ENCODE measurements at places on chromosomes 1 and 21.

DNA sequence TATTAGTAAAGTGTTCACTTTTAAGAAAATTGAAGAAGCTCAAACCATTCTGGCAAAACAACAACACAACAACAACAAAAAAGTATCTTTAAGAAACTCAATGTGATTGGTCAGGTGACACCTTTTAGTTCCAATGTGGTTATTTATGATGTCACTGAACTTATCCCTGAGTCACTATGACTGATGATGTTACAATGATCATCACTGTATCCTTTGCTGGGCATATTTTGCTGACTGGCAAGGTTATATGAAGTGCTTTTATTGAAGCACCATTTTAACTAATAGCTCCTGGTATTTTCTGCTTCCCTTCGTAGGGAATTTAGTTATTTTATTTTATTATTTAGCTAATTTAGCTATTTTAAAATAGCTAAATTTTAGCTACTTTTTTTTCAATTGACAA, at the start of gene TEX50:
TEX50 (plus strand) TSS at position 223 of the 400 bp plus-strand sequence. CDS start 184 bp downstream, outside the sequence.
- DNase-seq = no peak

DNA sequence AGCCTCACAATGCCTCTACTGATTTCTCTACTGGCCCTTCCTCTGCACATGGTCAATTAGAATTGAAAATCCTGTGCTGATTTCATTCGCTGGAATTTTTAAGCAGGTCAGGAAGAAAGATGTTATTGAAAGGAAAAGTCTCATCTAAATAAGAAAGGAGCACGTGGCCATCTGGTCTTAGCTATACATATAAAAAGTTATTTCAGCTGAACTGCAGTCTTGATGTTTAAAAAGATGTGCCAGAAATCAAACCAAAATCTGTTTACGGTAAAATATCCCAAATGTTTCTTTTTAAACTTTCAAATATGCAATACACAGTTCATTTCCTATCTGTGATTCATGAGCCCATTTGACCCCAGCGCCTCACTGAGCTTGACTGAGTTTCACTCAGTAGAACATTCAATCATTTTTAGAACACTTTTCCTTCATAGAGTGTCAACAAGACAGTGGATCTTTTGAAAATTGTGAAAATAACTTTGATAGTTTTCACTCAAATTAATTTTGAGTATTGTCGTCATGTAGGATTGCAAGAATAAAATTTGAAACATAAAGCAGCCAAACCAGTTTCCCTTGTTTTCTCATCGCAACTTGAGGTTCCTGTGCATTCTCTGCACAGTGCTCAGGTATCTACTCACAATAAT, 293.6 kb downstream of the PTPRC start:
- no peak for DNase-seq

DNA sequence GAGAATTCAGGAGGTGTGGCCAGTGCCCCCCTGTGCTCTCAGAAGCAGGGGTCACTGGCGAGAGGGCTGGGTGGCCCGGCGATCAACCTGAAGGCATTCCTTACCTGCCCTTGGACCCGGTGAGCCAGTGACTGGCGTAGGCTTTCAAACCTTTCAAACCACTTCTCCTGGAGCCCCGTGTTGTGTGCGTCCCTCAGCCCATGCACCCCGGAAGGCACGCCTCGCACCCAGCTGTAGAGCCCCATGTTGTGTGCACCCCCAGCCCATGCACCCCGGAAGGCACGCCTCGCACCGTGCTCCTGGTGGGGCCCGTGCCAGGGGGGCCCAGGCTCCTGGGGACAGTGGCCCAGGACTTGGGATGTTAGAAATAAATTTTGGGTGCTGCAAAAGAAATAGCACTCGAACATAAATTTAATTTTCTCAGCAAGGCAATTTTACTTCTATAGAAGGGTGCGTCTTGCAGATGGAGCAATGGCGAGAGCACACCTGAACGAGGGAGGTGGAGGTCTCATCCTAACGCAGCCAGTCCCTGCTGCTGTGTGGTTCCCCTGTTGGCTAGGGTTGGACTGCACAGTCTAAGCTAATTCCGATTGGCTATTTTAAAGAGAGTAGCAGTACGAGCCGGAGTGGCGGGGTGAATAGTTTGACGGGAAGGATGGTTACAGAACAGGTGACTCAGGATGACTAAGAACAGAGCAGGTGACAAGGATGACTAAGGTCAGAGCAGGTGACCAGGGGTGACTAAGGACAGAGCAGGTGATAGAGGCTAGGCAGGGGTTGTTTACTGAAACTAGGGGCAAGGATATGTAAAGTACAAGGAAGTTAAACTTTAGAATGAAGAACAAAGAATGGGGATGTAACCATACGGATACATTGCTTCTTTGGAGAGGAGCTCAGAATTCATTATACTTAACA, 47.4 kb downstream of the PRKCZ start:
- no peak for DNase-seq

DNA sequence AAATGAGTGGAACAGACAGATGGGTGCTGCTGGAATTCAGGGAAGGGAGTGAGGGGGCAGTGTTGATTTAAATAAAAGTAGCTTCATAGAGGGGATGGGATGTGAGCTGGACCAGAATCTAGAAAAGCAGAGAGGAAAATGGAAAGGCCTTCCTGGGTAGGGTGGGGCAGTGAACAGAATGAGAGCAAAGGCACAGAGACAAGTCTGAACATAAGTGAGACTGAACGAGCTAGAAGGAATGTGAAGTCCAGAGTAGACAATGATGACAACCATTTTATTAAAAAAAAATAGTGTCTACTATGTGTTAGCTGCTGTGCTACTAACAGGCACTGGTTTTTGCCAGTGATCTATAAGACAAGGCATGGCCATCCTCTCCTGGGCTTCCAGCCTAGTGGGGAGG, 36.0 kb downstream of the ELK4 start:
- no peak for DNase-seq

- DNase-seq = no peak
Measured at GRCh38 chr1:219945795-219946194, 17.4 kb upstream of the SLC30A10 start.

GRCh38 chr1:6984536-6984935, 199.3 kb downstream of the CAMTA1 start:
- no peak for DNase-seq

DNA sequence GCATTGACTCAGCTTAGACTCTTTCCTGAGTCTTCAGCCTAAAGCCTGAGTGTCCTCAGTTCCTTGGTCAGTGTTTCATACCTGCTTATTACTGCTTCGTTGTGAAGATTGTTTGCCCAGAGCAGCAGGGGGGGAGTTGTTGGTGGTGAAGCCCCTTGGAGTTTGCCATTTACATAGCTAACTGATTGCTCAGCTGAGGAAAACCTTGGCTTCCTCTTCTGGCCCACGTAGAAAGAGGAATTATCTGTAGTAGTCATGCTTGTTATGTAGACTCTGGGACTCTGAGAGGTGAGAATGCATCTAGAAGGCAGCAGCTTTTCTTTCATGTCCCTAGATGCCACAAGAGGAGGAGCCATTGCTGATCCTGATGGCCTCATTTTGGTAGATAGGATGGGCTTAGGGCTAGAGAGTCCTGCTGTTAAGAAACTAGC, 125.9 kb downstream of the MAST2 start:
- no peak for DNase-seq

GRCh38 chr1:59150577-59151386, 146.1 kb upstream of the FGGY start:
- DNase-seq = peak; percentile 79

DNA sequence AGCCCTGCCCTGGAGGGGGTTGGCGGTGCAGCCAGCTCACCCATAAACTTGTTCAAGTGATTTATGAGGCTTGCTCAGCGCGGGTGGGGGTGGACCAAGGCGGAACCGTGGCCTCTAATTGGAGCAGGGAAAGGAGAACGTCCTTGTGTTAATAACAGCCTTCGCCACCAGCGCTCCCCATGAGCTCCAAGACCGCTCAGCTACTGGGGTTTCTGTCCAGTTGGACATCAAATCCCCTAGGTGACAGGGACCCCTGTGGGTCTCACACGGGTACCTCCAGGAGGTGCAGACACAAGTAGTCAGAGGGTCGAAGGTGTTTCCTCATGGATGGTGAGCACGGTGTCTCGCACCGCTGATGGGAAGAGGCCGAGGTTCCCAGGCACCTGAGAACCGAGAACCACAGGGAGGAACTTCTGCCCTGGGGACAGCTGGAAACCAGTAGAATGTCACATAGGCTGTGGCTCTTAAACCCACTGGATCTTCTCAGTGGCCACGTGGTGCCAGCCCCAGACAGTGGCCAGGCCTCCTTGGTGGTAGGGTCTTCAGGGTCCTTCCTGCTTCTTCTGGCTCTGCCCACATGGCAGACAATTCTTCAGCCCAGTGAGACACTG, 3.7 kb upstream of the ACTRT2 start:
- no peak for DNase-seq

DNA sequence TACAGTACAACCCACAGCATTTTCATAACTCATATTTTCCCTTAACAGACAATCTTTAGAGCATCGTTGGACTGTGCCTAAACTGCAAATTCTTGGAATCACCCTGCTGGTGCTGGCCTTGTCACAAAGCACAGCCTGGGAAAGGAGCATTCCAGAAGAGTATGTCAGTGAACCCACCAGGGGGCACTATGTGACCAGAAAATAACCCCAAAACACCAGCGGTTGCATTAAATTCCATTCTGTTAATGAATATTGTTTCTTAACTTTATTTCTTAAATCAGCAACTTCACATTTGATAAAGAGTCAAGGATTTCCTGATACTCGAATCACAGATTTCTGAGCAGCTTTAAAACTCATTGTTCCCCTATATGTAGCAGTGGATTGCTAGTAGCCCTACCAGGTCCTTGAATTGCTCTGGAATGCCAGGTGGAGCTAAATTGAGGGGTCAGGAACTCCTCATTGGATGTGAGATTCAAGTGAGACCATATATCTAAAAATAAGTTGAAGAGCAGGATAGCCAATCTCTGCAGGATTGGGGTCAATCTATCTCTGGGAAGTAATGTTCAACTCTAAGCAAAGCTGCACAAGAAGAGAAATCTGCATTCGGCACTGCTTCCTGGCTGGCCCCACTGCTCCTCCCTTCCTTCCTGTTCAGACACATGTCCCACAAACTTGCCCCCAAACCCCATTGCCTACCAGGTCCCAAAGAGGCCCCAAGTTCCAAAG, 12.7 kb upstream of the RAB4A start:
- peak; percentile 53 for DNase-seq

GRCh38 chr1:56399795-56400194, 179.6 kb downstream of the PLPP3 start:
- DNase-seq = no peak

DNA sequence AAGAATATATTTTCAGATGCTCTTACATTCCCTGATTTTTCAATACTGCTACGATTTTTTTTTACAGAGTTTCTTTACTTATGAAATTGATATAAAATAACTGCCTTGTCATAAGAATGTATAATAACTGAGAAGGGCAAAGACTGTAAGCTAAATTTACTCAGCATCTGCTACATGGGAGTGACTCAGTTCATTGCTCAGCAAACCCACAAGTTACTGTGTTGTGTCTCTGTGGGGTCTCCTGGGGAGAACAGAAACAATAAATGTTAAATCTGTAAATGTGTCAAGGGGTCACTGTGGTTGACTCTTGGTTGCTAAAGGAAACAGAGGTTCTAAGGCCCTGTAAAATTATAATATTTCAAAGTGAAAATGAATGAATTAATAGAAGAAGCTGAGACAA, 210.3 kb upstream of the CACYBP start:
- no peak for DNase-seq

DNA sequence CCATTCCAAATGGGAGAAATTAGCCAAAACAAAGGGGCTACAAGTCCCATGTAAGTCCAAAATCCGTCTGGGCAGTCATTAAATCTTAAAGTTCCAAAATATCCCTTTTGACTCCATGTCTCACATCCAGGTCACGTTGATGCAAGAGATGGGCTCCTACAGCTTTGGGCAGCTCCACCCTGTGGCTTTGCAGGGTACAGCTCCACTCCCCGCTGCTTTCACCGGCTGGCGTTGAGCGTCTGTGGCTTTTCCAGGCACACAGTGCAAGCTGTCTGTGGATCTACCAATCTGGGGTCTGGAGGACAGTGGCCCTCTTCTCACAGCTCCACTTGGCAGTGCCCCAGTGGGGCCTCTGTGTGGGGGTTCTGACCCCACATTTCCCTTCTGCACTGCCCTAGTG, 130.2 kb downstream of the TPR start:
- no peak for DNase-seq

- DNase-seq = no peak
Measured at GRCh38 chr21:38351176-38351959, 94.6 kb downstream of the KCNJ15 start.

DNA sequence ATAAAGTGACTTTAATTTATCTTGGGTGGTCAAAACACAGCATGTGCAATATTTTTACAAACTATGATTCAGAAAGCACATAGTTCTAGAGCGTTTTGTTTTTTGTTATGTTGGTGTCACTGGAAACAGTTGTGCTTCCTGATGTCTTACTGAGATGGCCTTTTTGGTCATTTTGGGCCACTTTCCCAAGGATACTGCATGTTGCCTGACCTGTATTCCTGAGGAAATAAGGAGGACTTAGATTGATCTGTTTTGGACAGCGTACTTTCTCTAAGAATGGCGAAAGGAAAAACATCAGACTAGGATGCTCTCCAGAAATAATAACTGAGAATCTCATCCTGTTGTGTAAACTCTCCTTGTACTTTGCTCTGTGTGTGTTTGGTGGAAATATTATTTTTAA, 451.2 kb downstream of the USP25 start:
- no peak for DNase-seq

- no peak for DNase-seq
Measured at GRCh38 chr21:16037421-16037955, 307.7 kb downstream of the USP25 start.

DNA sequence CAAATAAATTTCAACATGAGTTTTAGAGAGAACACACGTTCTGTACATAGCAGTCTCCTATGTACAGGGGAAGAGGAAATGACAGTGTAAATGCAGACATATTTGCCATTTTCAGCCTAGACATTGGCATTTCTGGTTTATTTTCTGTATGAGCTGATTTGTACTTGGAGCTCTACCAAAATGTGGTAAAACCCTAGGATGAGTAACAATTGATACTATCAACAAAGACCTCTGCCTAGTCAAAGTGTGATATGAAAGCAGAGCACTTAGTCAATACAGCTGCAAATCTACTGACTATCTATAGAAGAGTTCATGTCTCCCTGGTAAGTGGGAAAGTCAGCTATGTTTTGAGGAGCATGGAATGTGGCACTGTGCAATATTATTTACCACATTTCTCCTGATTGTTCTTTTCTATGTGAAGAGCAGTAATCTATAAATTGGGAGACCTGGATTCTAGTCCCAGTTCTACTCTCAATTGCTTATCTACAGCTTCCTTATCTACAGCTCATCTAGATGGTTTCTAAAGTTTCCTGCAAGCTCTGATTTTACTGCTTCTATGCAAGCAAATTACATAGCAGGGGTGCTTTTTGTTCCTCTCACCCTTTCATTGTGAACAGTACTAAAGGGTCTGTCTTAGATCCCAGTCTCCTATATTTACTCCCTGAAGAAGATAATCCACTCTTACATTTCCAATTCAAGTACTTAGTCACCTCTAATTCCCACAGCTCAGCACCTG, 334.2 kb downstream of the NTNG1 start:
- no peak for DNase-seq

GRCh38 chr1:155976062-155976912, 2.1 kb downstream of the ARHGEF2 start:
- DNase-seq = peak; percentile 82

GRCh38 chr1:101344745-101345144, 107.9 kb downstream of the S1PR1 start:
- no peak for DNase-seq
